ENCODE measurements at places on chromosomes 7 and 10. TPM values are rescaled to one million over a fixed set of nuclear protein-coding genes. Genes with fewer than 3 reads are reported as not detected.

DNA sequence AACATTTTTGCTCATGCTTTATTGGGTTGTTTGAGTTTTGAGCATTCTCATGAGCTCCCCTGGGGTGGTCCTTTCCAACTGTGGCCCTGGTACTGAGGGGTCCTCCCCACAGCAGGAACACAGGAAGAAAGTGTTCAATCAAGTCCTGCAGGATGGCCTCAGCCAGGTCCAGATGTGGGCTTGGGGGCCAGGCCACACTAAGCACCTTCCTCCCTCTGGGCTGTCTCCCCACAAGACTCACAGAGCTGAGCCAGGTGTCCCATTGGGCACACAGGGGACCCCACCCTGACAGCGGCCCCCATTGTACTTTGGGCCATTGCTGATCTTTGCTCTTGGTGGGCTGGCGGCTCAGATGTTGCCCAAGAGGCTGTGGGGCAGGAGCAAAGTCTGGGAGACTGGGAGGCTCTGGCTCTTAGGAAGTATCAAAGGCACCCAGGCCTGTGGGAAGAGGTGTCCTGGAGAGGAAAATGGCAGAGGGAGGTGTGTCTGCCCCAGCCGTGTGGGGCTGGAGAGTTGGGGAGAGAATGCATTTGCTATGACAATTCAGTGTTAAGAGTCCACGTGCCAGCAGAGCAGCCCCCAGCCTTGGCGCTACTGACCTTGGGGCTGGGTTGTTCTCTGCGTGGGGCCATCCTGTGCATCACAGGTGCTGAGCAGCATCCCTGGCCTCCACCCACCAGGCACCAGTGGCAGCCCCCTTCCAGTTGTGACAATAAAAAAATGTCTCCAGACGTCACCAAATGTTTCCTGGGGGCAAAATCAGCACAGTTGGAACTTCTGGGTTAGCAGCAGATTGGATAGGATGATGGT lies 17.8 kb downstream of the SCART1 start:
- no peak for DNase-seq

GRCh38 chr7:100466653-100467605 lies 2.9 kb upstream of the SPACDR start:
- DNase-seq = no peak

Gene NKX2-3
- total RNA-seq = not detected

DNA sequence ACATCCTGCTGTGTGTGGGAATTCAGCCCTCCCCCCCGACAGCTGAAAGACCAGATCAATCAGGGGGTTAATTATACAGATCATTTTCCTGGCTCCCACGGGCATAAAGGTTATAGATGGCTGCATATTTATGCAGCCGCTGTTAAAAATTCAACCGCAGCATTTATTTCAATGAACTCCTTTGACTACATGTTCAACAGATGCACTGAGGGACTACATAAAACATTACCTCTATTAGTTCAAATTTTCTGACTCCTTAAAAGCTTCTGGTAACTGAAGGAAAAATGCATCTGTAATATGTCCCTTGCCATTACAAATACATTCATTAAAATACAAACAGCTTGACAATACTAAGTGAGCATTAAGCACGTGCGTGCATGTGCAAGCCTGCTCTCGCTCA lies 49.7 kb upstream of the YAE1 start:
- DNase-seq = no peak

DNA sequence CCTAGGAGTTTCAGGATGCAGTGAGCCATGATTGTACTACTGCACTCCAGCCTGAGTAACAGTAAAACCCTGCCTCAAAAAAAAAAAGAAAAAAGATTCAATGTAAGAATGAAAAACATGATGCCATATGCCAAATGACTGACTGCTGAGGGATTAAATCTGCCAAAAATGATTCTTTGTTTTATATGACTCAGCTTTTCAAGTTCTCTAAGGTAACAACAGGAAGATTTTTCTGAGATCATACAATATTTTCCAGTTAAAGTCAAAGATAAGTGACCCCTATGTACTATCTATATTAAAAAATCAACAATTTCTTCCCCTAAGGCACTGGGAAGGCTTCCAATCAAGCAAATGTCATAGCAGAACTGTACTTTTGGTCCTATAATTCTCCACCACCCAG lies 271.2 kb upstream of the IMMP2L start:
- DNase-seq = no peak

DNA sequence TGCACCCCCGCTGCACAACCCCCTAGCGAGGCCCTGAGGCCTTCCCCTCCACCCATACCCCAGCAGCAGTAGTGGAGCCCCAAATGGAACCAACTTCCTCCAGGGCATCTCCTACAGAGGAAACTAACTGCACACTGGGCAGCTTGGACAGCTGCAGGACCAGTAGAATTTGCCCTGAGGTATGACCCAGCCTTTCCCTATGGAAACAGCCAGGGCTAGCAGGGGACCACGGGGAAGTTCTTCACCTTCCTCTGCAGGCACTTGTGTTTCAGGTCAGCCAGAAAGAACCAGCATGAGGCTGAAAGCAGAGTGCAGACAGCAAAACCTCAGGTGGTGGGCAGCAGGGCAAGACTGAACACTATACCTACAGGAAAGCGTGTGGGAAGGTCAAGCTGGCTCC lies 5.7 kb upstream of the EEPD1 start:
- DNase-seq = no peak

- no peak for DNase-seq
Measured at GRCh38 chr10:88409236-88409635, 173.9 kb downstream of the RNLS start.

Gene PNLIPRP3
- not detected for total RNA-seq

Gene FAM170B
- total RNA-seq = not detected

- DNase-seq = no peak
Measured at GRCh38 chr7:139791316-139791715, 13.5 kb upstream of the HIPK2 start.

- no peak for DNase-seq
Measured at GRCh38 chr10:122132882-122133565, 138.1 kb upstream of the BTBD16 start.

DNA sequence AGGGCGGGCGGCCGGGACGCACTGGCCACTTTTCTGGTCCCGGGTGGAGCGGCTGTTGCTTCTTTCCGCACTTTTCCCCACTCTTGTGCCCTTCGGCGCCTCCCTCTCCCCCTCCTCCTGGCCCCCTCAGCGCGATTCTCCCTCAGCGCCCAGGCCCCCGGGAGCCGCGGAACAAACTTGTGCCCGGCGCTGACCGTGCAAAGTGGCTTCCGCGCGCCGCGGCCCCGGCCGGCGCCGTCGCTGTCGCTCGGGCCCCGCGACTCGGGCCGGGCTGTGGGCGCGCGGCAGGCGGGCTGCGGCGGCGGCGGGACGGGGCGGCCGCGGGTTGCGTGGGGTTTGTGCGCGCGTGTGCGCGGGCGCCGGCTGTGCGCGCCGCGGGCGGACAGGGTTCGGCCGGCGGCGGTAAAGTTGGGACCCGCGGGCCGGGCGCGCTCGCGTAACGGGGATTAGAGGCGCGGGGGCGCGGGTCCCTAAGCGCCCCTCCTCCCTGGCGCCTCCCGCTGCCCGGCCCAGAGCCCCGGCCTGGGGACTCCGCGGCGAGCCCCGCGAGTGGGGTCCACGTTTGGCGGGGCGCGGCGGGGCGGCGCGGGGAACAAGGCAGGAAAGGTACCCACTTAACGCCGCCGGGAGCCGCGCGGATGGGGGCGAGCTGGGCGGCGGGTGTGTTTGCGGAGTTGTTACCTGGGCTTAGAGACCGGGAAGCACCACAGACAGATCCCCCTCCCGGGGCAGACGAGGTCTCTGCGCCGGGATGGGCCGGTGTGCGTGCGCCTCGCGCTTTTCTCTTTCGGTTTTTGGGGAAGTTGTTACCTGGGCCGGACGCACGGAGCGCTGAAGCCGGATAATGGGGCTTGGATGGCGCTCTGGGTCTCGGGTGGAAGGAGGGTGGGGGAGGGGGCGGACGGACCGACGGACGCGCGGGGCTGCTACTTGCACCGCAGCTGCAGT lies 860 bp downstream of the ZEB1 start:
- peak; percentile 33 for DNase-seq

GRCh38 chr7:158443688-158444483 lies 143.7 kb downstream of the PTPRN2 start:
- no peak for DNase-seq

Gene ASIC3
- total RNA-seq = 1.6 TPM

DNA sequence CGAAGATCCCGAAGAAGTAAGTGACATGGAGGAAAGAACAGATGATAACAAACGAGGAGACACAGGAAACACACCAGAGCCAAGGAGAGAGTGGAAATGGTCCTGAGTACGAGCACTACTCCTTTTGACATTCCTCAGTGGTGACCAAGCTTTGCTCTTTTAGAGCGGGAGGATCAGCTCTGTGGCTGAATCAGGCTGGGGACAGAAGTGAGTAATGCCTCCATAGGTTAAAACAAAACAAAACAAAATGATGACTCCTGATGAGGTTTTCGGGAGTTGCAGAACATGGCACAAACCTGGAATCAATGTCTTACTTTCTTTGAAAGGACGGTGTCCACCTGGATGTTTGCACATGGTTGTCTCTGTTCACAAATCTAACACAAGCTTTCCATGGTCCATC lies 30.3 kb upstream of the TCF7L2 start:
- no peak for DNase-seq

GRCh38 chr10:78905957-78906308 lies 162.8 kb upstream of the ZMIZ1 start:
- DNase-seq = no peak

GRCh38 chr7:732094-732541 lies 5.0 kb upstream of the PRKAR1B start:
- DNase-seq = no peak

Gene ZNF746
- total RNA-seq = 14.1 TPM

DNA sequence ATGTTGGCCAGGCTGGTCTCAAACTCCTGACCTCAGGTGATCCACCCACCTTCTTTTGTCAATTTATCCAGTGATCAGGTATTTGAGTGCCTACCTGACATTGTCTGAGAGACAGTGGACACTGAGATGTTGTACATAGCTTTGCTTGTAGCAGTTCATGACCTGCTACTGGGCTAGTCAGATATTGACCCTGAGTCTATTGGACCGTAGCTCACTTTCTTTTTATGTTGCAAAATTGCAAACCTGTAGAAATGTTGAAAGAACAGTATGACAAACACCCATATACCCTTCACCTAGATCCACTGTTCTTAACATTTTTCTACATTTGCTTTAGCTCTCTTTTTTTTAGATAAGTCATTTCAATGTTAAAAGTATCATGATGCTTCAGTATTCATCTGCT lies 410.4 kb upstream of the GALNT17 start:
- no peak for DNase-seq

GRCh38 chr10:119396008-119396708 lies 146.4 kb downstream of the RGS10 start:
- DNase-seq = no peak

- no peak for DNase-seq
Measured at GRCh38 chr7:1150400-1151002, 9.5 kb downstream of the ZFAND2A start.

Gene TFR2
- total RNA-seq = 2.8 TPM

GRCh38 chr7:136640977-136641376 lies 227.5 kb upstream of the CHRM2 start:
- no peak for DNase-seq

GRCh38 chr7:136326045-136326609 lies 349.0 kb upstream of the MTPN start:
- DNase-seq = no peak

GRCh38 chr10:85596389-85596788 lies 770.2 kb downstream of the GRID1 start:
- DNase-seq = no peak

- DNase-seq = peak; percentile 4
Measured at GRCh38 chr10:116385994-116386809, 41.4 kb upstream of the PNLIPRP3 start.

Gene CLDN4
- total RNA-seq = 2.7 TPM

Gene GHRHR
- total RNA-seq = 4.3 TPM

- no peak for DNase-seq
Measured at GRCh38 chr10:101228153-101228965, 904 bp downstream of the LBX1 start.

GRCh38 chr10:74307061-74307651 lies 156.1 kb downstream of the ADK start:
- peak; percentile 12 for DNase-seq

- no peak for DNase-seq
Measured at GRCh38 chr10:7007600-7008190, 403.1 kb downstream of the SFMBT2 start.

Gene SORCS3
- total RNA-seq = 14.8 TPM

DNA sequence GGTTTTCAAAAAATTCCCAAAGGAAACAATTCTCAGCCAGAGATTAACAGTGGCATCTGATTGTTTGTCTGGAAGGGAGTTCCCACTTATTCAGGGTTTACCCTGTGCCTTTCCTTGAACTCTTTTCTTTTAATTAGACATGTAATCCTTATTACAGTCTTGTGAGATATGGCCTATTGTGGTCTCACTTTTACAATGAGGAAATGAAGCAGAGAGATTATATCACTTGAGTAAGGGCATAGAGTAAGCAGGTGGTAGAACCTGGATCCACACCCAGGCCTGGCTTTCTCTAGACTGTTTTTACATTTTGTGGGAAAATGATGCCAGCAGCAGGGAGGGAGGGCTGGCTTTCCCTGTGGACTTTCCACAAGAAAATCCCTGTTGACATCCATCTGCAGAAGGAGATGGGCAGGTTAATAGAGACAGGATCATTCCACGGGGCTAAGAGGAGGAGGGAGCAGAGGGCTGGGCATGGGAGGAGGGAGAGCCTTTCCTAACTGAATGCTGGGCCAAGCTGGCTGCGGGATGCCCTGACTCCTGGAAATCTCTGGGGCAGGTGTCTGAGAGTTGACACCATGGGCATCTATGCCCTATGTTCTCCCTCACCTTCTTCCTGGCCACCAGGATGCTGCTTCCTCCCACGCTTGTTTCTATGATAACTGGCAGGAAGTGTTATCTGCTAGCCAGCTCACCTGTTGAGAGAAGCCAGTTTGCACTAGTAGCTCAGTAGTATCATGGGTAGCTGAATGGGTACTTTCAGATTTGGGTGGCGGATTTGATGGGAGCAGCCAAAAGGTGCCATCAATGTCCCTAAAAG lies 28.7 kb upstream of the ARHGAP22 start:
- no peak for DNase-seq

DNA sequence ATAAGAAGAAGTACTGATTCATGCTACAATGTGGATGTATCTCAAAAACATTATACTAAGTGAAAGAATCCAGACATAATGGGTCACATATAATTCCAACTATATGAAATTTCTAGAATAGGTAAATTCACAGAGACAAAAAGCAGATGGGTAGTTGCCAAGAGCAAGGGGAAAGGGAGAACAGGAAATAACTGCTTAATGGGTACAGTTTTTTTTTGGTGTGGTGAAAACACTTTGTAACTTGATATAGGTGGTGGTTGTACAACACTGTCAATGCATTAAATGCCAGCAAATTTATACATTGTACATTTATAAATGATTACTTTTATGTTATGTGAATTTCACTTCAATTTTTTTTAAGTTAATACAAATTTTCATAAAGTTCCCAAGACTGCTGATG lies 19.4 kb upstream of the LRRN3 start:
- DNase-seq = no peak

DNA sequence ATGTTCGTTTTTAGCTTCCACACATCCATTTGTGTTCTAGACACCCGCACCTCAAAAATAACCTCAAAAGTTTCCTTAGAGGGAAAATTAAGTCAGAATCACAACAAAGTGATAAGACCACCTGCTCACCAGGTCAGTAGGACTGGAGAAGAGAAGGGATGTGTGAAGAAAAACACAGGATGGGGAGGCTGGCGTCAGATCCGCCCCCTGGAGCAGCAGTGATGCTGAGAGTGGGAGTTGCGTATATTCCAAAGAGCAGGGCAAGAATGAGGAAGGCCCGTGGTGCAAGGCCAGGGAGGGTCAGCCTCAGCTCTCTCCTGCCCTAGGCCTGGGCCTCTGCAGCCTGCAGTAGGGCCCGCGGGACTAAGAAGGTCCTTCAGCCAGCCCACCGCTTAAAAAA lies 28.7 kb downstream of the CRTAC1 start:
- DNase-seq = no peak

Data from cerebellum (tissue), 4 donors.